ENCODE measurements at places on chromosomes 5 and 9.

- peak; percentile 40 for DNase-seq
These were observed 44.6 kb upstream of the TMC1 start for GRCh38 chr9:72476617-72477437.

DNA sequence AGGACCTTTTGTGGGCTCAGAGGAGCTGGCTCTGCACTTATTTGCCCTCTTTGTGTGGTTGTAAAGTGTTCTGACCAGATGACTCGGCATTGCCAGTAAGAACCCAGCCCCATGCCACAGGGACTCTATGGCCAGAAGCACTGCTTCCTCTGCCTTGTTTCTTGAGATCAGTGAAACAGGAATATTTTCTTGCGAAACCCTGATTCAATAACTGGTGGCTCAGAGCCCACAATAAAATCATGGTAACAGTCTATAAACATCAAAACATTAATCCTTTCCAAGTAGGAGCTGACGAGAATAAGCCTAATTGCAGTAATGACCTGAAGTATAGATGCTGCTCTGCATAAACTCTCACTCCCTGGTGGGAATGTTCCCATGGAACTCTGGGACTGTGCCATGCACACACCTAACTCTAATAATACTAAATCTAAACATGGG lies 344.3 kb downstream of the ZNF608 start:
- no peak for DNase-seq

DNA sequence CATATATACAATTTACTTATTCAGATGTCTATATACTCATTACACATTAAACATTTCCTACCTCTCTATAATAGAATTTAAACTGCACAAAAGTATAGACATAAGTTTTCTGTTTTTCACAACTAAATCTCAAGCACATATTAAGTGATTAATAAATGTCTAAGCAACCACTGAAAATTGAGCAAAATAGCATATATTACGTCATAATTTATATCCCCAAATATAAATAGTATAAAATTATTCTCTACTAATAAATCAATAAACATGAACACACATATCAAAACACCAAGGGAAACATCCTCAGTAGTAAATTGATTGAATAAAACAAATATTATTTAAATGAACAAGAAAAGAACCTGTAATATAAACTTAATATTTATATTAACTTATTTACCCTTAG lies 865.1 kb downstream of the CDH18 start:
- no peak for DNase-seq

DNA sequence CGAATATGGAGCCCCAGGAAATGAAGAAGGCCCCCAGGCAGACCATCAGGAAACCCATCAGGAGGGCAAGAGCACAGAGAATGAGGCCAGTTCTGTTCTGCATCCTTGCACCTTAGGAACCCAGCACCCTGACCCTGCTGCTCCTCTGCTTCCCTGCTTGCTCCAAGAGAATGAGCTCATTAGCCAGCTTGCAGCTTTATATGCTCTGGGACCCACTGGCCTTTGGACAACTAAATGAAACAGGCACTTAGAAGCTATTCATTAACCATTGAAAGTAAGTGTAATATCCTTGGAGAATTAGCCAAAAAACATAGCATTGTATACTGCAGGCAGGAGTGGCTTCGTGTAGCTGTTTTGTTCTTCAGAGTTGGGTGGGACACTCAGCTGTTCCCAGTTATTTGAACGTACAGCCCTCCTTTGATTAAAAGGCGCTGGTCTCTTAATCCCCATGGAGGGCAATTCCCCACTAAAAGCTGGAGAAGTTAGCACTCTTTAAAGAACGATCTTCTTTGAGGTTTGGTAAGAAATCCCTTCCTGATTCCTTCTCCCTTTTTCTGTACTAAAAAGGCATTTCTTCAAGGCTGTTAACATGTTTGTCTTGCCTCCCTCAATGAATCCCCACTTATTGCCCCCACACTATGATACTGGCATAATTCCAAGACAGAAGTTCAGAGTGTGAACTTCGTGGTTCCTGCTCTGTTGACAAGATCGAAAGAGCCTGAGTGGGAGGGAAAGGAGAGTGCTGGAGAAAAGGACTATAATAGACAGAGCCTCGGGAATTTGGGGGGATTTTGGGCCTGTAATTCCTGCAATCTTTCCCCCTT lies at the start of gene TMEM252:
Gene TMEM252, minus strand, starts transcription at position 172 of the 824 bp plus-strand sequence. Its CDS starts 69 bp downstream, at position 103.
- DNase-seq: no peak

DNA sequence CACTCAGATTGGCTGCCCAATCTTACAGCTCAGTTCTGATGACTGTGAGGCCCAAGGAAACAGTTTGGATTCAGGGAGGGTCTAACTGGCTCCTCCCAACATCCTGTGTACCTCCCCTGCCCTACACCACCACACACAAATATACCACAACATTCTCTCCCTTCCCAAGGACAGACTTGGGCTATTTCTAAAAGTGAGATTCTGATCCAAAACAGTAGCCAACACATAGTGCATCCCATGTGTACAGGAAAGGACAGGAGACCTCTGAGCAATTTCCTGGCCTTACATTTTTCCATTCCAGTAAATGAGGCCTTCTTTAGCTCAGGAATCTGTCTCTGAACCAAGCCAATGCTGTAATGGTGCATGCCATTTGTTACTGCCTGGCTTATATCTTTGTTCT lies 20.8 kb downstream of the ZNF366 start:
- DNase-seq: no peak

DNA sequence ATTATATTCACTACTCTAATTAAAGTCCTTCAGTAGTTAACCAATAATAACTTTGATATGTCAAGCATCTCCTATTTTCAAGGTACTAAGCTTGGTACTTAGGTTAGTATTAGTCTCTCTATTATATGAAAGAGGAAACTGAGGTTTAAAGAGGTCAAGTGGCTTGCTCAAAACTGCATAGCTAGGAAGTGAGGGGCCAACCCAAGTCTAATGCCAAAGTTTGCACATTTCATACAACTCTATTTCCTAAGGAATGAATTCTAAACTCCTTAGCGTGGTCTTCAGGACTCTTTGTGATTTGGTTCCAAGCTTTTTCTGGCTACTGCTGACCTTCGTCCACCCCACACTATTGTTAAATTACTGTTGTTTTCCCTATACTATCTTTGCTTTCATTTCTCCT lies 9.9 kb upstream of the SHOC1 start:
- no peak for DNase-seq

DNA sequence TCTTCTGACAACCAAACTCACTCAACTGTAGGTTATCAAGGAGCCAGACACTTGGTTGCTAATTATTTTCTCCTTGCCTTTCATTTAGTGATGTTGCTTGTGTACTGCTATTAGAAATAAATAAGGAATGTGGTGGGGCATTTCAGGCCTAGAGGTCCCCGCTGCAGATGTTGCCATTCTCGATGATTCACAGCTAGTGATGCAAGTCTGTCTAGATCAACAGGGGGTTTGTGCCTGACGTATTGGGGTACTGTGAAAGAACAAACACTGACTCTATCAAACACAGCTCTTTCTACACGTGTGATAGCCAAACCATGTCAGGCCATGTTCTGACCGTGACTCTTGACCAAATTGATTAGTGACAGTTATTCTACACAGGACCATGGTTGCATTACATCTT lies 144.7 kb downstream of the OSTF1 start:
- DNase-seq: no peak

DNA sequence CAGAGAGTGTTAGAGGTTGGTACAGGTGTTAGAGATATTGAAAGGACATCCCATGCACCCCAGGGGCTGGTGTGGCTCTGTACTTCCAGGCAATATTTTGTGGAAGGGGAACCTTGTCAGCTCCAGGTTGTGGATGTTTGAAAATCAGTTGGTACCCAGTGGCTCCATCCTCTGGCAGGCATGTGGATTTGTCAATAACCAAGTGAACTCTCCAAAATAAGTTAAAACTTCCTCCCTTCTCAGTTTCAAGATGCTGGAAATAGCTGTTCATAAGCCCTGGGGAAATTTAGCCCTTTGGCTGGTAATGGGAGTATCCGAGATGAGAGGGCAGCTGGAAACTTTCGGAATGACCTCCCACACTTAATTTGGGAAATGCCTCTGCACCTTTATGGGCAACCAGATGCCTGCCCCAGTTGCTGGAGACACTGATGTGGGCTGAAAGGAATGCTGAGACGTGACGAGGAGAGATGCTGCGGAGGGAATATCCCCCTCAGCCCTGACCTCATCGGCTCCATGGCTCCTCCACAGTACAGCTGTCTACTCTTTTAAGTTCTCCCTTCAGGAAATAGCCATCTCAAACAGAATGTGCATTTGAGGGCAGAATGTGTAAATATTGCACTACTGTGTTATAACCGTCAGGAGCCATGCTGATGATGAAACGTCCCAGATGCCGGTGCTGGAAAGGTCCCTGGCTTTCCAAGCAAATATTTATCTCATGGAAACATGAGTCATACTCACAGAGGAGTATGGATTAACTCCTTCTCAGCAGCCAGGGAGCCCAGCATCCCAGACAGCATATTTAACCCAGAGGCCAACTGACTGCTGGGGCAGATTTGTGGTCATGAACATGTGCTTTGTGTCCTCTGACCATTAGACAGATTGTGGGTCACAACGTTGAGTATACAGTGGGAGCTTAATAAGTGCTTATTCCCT lies 29.5 kb downstream of the TGFBI start:
- DNase-seq: peak; percentile 82

DNA sequence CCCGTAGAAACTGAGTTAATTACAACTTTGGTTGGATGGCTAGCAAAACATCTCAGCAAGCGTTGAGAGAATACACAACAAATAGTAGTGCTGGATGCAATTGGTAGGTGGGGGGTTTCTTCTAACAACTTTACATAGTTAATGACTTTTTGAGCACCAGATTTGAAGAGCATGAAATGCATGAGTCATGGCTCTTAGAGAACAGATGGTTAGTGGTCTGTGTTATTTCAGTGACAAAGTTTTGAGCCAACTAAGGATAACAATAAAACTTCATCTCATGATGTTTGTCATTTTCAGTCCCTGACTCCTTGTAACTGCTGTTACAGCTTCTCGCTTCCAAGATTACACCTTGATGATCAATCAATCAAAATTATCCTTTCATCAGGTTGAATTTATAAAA lies 399.0 kb upstream of the BRINP1 start:
- DNase-seq: no peak

GRCh38 chr9:137374131-137374845 lies 48.7 kb downstream of the EXD3 start:
- DNase-seq: no peak

DNA sequence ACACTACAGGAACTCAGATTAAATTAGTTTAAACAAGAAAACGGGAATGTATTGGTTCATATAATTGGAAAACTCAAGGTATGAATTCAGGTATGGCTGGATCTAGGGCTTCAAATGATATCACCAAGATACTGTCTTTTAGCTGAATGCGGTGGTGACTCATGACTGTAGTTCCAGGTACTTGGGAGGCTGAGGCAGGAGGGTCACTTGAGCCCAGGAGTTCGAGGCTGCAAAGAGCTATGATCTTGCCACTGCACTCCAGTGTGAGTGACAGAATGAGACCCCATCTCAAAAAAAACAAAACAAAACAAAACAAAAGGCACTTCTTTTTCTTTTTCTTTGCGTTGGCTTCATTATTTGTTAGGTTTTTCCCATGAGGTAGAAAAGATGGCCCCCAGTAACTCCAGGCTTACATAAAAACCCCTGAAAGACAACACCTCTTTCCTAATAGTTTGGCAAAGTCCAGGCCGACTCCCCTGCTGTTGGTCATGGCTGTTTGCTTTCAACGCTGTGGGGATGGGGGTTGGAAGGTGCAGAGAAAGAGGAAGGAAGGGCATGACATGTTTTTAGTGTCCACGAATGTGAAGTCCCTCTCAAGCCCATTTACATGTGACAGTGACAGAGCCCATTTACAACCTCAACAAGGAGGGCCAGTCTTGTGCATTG lies 39.8 kb upstream of the CRB2 start:
- DNase-seq: no peak

DNA sequence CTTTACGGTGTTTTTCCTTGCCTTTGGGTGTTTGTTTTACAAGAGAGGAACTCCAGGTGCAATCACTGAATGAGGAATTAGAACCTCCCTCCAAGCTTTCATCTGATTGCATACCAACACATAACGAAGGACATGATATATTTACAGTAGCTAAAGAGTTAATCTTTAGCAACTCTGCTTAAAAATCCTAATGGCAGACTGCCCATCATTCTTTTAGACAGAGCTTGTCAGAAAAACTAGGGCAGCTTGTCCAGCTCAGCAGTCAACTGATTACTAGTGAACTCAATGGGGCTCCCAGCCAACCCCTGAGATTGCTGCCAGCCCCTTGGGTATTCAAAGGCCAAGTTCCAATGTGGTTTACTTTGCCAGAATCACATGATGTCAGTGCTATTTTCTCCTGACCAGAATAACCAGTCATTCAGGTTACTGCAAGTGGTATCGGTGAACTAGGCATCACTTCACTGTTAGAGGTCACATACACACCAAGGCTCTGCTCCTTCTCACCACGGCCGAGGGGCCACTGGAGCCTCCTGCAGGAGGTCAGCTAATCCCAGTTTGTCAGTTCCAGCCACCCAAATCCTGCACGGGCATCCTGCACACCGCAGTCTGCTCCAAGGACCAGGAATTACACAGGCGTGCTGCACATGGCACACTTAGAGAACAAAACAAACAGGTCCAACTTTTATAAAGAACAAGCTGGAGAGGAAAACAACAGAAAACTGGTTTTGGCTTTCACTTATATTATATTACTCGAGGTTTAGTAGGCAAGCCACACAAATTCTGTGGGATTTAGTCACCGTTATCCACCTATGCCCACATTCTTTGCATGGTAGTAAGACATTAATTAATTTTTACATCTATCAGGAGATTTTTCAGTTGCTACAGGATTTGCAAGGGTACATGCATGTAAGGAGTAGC lies 62.5 kb downstream of the NFIB start:
- peak; percentile 13 for DNase-seq

DNA sequence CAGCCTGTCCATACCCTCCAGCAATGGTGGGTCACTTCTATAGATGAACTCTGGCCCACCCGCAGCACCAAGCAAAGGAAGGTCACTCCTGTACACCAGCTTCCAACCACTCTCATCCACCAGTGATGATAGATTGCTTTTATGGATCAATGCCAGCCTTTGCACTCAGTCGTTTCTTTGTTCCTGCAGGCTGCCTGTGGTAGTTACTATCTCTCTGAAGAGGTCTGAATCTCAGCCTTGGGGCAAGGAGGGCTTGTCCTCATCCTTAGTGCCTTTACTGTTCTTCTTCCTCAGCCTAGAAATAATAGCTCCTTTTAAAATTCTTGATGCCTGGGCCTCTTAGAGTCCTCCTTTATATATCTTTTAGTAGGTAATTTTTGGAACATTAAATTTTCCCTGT lies 100.8 kb downstream of the TMC1 start:
- DNase-seq: no peak

DNA sequence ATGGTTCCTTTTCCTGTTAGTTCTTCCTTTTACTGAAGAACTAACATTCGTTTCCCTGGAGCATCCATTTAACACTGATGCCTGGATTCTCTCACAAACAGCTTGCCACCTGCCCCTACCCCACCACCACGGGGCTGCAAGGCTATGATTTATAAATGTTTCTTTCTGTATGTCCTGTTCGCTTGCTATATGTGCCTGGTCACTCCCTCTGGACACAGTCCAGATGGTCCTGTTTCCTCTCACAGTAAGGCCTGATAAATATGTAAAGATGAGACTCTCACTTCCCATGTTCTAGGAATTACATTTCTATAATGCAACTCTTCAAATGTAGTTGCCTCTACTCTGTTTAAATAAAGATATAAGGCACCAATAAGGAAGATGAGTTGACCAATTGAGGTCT lies 146.4 kb upstream of the SHB start:
- DNase-seq: no peak
